ENCODE measurements at places on chromosomes 16 and 17. TPM values are rescaled to one million over a fixed set of nuclear protein-coding genes. Genes with fewer than 3 reads are reported as not detected.
A peak's percentile ranks its signal among the peaks of the same experiment; 100 is the strongest.

GGT6 gene
- polyA plus RNA-seq: not detected

MPP3 gene
- 5.7 TPM for polyA plus RNA-seq

CTRB1 gene
- polyA plus RNA-seq: not detected

ABCC11 gene
- polyA plus RNA-seq: 0.20 TPM

CBLN1 gene
- polyA plus RNA-seq: not detected

DNA sequence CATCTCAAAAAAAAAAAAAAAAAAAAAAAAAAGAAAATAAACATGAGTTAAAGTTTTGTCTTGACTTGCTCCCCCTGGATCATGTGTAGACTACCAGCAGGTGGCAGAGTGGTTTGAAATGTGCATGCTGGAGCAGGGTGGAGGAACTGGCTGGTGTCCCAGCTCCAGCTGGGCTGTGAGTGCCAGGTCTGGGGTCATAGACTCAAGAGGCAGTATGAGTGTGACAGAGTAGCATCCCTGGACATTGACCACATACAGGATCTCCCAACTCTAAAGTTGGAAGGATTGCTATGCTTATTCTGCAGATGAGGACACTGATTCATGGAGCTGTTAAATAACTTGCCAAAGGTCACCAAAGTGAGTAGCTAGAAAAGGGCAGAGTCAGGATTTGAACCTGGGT is 198.0 kb upstream of the MPHOSPH6 start:
- H3K4me1 ChIP-seq: no peaks in the 10 kb centered on the region
- no peak overlapping the region for H3K27ac ChIP-seq
- no peak overlapping the region for H3K4me3 ChIP-seq

DNA sequence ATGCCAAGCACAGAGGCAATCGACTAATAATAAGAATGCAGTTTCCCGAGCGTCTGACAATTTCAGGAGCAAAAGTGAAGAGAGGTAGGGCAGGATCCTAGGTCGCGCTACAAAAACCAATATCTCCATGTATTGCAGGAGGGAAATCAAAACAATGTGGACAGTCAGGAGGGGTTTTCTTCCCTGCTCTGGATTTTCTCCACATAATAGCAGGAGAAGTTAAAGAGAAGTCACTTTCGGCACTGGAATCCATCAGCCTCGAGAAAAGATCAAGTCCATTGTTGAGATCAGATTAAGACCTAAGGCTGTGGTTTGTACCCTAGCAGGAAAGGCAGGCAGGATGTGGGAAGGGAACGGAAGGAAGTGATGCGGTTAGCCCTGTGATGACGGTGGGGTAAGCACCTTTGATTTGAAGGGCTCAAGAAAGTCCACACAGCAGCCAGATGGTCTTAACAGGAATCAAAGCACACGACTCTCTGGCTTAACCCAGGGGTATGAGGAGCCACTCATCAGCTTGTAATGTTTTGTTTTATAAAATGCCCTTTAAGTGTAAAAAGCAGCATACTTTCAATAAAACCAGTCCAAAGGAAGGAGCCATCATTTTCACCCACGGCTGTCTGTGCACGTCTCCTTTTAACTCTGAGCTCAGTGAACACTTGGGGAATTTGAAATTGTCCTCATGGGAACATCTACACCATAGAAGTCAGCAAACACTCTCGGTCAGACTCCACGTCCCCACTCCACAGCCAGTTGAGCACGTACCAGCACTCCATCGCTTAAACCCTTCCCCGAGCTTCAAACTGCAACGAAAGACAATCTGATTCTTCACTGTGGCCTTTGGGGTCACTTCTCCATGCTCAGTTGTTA is 15.8 kb upstream of the AKTIP start:
- no peak overlapping the region for H3K4me3 ChIP-seq
- no peaks in the 10 kb centered on the region for H3K27me3 ChIP-seq
- no peak overlapping the region for H3K27ac ChIP-seq
- H3K4me1 ChIP-seq: no peaks in the 10 kb centered on the region
- H3K36me3 ChIP-seq: no peaks in the 10 kb centered on the region

GRCh38 chr17:20922128-20922670 is 120.6 kb downstream of the USP22 start:
- no peaks in the 10 kb centered on the region for H3K27me3 ChIP-seq
- peaks cover 5% of the 10 kb centered on the region for H3K4me1 ChIP-seq
- H3K4me3 ChIP-seq: no peak overlapping the region

GRCh38 chr17:45836047-45837044 is 8.3 kb upstream of the SPPL2C start:
- no peak overlapping the region for H3K4me3 ChIP-seq
- H3K27ac ChIP-seq: no peak overlapping the region
- no peak for DNase-seq
- H3K27me3 ChIP-seq: no peaks in the 10 kb centered on the region
- no peaks in the 10 kb centered on the region for H3K36me3 ChIP-seq

- H3K4me1 ChIP-seq: peaks cover 47% of the 10 kb centered on the region
- H3K36me3 ChIP-seq: no peaks in the 10 kb centered on the region
- H3K27ac ChIP-seq: peak overlapping the region; percentile 93
Observed at GRCh38 chr16:20904507-20905081, 4.0 kb downstream of the LYRM1 start.

- no peaks in the 10 kb centered on the region for H3K36me3 ChIP-seq
- DNase-seq: peak; percentile 36
- H3K27me3 ChIP-seq: no peaks in the 10 kb centered on the region
- H3K4me1 ChIP-seq: peaks cover 3% of the 10 kb centered on the region
- H3K4me3 ChIP-seq: peak overlapping the region; percentile 75
- peak overlapping the region; percentile 98 for H3K27ac ChIP-seq
Observed at GRCh38 chr16:50152351-50152806, 727 bp upstream of the TENT4B start.
